ENCODE measurements at places on chromosomes 13 and 19. TPM values are rescaled to one million over a fixed set of nuclear protein-coding genes. Genes with fewer than 3 reads are reported as not detected.

DNA sequence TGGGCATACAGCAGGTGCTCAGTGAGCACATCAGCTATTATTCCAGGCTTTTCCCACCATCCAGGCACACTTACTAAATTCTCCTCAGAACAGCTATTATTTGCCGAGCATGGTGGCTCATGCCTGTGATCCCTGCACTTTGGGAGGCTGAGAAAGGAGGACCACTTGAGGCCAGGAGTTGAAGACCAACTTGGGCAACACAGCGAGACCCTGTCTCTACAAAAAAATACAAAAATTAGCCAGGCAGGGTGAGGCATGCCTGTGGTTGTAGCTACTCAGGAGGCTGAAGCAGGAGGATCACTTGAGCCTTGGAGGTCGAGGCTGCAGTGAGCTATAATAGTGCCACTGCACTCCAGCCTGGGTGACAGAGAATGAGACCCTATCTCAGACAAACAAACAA lies 35.4 kb downstream of the PTPRS start:
- no peak for DNase-seq

The BRME1 gene
- 0.28 TPM for total RNA-seq

The CEACAM7 gene
- total RNA-seq = not detected

DNA sequence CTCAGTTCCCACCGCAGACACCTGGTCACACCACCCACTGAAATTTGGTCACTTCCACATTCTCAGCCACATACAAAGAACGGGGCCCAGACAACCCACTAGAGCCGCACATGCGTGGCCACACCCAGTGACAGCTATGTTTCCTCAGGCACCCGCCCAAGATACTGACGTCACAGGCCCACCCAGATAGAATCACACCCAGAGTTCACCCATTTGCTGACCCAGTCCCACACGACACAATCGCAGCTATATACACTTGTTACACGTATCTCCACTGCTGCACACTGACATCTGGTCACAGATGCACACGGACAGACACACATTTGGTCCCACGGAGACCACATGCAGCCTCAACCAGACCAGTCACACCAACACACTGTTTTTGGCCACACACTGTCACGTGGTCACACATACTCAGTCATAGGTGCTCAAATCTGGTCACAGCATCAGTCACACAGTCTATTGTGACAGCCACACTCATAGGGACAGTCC lies 2.9 kb downstream of the NUMBL start:
- peak; percentile 86 for DNase-seq

DNA sequence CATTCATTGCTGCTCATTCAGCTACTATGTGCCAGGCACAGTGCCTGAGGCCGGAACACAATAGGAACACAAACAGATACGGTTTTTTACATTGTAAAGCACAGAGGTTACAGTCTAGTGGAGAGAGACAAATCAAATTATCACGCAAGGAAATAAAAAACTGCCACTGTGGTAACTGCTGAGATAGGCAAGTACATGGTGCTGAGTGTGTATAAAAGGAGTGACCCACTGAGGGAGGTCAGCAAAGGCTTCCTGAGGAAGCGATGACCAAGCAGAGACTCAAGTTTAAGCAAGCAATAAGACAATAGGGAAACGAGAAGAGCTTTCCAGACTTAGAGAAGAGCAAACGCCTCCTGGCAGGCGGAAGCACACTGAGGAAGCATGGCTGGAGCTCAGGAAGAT lies 56.4 kb downstream of the NUFIP1 start:
- peak; percentile 49 for DNase-seq

GRCh38 chr13:100100115-100100879 lies 11.4 kb downstream of the PCCA start:
- peak; percentile 87 for DNase-seq

GRCh38 chr19:4140237-4140711 lies 13.2 kb upstream of the CREB3L3 start:
- DNase-seq = peak; percentile 72

The SLAIN1 gene
- total RNA-seq = 0.36 TPM

GRCh38 chr13:31846961-31847752 lies 107.8 kb downstream of the RXFP2 start:
- DNase-seq = no peak

The SPRY2 gene
- total RNA-seq = 26.4 TPM

DNA sequence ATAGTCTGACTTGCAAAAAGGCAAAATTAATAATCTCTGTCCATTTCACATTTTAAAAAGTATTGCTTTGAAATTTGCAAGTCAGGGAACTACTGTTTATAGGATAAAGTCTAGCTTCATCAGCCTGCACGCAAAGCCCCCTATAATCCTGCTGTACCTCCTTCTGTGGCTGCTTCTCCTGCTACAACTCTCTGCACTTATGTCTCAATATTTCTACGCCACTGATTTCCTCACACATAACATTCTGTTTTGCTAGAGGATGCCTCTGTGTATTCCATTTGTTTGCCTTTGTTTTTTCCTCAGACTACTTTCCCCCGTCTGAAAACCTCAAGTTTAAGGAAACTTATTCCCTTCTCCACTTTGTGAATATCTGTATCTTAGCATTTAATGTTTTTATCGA lies 389.9 kb downstream of the RFC3 start:
- peak; percentile 2 for DNase-seq

DNA sequence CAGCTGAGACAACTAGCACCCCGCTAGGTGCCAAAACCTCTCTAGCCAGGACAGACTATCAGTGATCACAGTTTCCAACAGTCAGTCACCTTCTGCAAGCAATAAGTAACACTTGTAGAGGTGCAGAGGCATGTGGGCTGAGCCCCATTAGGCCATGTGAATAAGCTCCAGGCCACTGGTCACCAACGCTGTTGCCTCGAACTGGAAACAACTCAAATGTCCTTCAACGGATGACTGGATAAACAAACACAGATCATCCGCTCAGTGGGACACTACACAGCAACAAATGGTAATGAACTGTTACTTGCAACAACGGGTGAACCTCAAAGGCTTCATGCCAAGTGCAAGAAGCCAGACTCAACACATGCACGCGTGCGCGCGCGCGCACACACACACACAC lies 27.5 kb upstream of the TMEM160 start:
- peak; percentile 16 for DNase-seq

DNA sequence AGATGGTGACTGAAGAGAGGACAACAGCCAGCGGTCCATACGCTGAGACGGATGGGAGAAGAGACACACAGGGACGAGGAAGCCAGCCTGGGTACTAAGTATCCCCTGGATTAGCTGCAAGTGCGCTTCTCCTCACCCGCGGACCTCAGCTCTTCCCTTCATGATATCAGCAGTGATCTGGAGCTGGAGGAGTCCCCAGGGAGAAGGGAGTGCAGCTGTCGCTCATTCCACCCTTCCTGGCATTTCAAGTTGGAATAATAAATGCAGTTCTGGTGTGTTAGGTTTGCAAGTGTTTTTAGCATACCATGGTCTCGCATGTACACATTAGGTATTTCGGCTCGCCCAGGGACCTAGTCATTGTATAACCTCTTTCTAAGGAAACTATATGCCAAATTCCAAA lies 88.5 kb upstream of the C1QTNF9B start:
- DNase-seq = no peak

The DMPK gene
- 7.9 TPM for total RNA-seq

GRCh38 chr13:85430216-85430794 lies 368.9 kb downstream of the SLITRK6 start:
- no peak for DNase-seq

GRCh38 chr13:99614465-99614885 lies 113.2 kb downstream of the TM9SF2 start:
- DNase-seq = no peak

The SIGLEC5 gene
- not detected for total RNA-seq

DNA sequence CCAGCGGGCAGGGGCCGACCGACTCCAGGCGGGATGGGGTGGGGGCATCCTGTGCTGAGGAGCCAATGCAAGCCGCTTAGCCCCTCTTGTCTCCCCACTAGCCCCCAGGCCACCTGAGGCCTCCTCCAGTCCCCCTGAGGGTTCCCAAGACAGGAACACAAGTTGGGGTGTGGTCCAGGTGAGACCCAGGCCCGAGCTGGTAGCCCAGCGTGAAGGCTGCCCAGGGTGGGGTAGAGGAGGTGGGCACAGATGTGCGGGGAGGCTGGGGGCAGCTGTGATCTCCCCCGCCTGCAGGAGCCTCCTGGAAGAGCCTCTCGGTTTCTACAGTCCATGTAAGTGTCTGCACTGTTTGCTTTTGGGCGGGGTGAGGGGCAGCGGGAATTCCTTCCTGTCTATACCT lies 10.4 kb downstream of the TLE6 start:
- no peak for DNase-seq

DNA sequence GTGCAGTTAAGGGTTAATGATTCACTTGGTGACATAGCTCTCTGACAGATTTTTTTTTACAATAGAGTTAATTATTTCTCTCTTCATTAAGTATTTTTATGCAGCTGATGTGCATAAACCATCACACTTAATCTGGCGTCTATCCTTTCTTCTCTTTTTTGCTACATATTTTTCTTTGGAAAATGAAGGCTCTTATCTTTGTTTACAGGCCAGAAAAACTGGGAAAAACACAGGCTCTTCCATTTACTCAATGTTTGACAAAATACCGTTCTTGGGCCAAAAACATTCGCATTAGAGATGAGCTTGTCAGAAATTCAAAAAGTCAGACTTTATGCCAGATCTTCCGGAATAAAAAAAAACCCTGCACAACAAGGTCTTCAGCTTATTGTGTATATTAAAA lies 12.0 kb downstream of the ZNF253 start:
- DNase-seq = no peak
